ENCODE measurements at places on chromosomes 2 and 18.

- DNase-seq: peak; percentile 88
Observed at GRCh38 chr2:30359644-30360167, 87.3 kb upstream of the LCLAT1 start.

GRCh38 chr2:233847248-233847898, 7.0 kb downstream of the HJURP start:
- no peak for DNase-seq

GRCh38 chr2:9809064-9809356, 34.3 kb upstream of the TAF1B start:
- peak; percentile 49 for DNase-seq

GRCh38 chr2:221895366-221896121, 323.4 kb upstream of the EPHA4 start:
- peak; percentile 25 for DNase-seq

DNA sequence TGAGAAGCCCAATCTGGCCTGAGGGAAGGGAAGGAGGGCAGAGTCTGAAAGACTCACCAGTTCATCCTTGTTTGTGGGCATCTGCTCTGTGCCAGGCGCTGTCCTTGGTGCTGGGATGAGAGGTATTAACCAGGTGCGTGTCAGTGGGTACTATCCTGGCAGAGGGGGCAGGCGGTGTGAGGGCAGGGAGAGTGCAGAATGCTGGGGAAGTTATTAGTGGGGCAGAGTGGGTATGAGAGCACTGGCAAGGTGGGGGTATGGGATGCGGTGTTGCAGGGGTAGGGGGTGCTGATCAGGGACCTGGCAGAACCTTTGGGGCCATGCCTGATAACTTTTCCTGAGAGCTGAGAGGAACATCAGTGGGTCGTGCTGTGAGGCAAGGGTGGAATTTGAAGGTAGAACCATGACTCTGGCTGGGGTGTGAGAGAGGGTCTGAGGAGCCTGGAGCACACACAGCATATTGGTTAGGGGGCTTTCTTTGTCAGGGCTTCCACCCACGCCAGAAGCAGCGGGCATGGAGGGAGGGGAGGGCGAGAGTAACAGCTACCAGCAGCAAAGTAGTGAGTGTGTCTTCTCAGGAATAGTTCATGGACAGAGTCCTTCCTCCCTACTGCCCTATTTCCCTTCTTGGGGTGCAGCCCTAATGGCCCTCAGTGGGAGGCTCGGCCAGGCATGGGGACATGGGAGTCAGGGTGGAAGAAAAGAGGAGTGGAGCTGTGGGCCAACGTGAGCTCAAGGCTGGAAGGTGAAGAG, 290.7 kb downstream of the CYP26B1 start:
- DNase-seq: no peak

DNA sequence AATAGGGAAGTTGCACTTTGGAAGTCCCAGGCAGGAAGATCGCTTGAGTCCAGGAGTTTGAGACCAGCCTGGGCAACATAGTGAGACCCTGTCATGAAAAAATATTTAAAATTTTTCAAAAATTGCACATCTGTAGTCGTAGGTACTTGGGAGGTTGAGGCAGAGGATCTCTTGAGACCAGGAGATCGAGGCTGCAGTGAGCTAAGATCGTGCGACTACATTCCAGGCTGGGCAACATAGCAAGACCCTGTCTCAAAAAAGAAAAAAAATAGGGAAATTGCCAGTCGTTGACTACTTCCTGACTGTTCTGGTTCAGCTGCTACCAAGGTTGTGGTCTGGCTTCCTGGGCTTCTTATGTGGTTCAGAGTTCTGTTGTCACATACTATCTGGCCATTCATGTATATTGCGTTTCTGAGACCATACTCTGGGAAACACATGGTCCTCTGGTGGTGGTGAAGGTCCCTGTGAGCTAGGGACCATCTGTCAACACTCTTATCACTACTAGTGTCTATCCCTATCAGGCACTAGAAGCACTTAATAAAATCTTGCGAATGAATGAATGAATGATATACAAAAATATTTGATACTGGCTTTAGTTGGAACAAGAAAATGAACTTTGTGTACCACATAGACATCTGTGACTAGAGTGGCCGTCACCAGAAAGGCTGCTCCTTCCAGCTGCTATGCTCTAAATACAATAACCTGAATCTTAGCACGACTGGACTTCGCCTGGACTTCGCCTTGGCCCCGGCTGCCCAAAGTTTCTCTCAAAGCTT, 861 bp upstream of the KLHL23 start:
- DNase-seq: no peak

DNA sequence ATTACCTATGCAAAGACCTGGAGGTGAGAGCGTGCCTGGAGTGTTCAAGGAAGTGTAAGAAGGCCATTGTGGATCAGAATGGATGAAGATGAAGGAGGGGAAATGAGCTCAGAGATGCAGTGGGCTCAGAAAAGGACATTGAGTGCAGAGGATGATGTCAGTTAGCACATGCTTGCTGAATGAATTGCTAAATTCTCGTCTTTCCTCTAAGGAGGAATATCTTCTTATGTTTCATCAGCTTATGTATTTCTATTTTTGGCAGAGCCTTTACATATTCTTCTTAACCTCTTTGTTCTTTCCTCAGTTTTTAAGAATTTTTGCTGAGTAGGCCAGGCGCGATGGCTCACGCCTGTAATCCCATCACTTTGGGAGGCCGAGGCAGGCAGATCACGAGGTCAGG, 30.9 kb downstream of the FAM171B start:
- DNase-seq: no peak
